LoVo (cell line): ENCODE measurements at places on chromosomes 6 and 20.

- DNase-seq = no peak
These were observed 54.8 kb downstream of the DACT2 start for GRCh38 chr6:168264593-168265335.

DNA sequence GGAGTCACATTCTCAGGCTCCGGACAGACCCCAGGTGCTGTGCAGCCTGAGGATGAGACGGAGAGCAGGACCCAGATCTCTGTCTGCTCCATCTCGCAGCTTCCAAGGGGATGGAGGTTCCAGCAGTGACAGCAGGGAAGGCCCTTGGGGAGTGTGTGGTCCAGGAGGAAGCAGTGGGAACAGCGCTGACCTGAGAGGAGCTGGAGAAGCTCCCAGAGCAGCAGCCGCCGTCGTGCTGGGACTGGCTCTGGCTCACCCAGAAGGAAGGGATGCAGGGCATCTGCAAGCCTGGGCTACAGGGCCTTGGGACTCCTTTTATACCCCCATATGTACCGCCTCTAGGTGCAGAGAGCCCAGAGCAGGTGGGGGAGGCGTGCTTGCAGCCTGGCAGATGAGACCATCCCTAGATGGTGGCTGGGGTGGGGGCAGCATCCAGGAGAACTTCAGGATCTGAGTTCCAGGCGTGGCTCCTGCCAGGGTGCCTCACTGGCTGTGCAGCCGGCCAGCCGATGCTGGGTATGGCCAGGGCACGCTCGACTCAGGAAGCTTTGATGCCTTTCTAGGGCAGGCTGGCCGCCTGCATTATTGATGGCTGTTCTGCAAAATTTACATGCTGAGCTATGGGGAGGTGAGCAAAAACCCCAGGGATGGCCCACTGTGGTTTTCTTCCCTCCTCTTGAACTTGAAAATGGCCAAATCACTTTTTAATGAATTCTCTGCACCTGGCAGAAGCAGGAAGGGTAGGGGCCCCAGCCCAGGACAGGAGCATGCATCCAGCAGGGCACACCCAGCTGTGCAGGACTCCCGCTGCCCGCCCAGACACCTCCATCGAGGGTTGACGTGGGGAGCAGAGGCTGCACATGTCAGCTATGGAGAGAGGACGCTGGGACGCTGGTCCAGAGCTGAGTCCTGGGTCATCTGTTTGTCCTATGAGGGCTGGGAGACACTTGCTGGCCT is 179.6 kb downstream of the TAF4 start:
- DNase-seq = no peak

- peak; percentile 41 for DNase-seq
These were observed 44.8 kb downstream of the TCP11 start for GRCh38 chr6:35096129-35096862.

DNA sequence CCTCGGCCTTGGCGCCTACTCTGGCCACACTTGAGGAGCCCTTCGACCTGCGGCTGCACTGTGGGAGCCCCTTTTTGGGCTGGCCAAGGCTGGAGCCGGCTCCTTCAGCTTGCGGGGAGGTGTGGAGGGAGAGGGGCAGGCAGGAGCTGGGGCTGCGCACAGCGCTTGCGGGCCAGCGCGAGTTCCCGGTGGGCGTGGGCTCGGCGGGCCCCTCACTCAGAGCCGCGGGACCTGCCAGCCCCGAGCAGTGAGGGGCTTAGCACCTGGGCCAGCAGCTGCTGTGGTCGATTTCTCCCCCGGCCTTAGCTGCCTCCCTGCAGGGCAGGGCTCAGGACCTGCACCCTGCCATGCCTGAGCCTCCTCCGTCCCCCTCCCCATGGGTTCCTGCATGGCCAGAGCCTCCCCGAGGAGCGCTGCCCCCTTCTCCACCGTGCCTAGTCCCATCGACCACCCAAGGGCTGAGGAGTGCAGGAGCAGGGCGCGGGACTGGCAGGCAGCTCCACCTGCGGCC is 136.8 kb downstream of the EPHA7 start:
- DNase-seq = no peak

DNA sequence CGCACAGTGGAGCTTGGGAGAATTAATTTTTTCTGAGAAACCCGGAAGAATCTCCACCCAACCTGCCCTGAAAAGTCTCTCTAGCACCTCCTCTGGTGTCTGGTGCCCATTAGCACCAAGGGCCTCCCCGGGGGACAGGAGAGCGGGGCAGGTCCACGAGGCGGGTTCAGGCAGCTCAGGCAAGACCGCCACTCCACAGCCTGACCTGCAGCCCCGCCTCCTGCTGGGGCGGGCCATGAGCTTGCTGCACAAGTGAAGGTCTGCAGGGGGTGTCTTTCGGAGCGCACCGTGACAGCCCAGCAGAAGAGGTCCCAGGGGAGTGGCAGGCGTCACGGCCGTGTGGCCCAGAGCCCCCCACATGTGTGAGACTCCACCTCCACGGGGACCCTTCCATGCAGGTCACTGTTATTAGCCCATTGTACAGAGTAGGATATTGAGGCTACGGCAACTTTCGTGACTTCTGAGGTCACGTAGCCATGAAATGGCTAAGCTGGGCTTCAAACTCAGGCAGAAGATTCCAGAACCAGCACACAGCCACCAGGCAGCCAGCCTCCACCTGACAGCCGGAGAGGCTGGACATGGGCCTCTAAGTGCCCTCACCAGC is 63.9 kb upstream of the SLCO4A1 start:
- DNase-seq = no peak
